ENCODE measurements at places on chromosomes 4 and X. TPM values are rescaled to one million over a fixed set of nuclear protein-coding genes. Genes with fewer than 3 reads are reported as not detected.

DNA sequence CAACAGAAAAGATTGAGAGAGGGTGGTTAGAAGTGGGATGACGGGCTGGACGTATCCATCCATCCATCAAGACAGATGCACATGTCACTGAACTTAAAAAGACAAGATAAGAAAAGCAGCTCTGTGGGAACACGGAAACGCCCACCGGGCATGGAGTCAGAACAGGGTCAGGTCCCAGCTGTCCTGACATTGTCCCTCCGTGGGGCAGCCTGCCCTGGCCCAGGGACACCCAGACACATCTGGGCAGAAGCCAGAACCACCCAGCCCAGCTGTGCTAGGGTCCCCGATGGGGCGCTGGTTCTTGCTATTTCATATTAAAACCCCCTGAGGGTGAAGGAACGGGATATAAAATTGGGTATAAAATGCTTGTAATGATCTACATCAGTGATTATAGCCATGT is 88.5 kb downstream of the PPP2R2C start:
- no peak for DNase-seq

- no peak for DNase-seq
These were observed 7.2 kb downstream of the FAM53A start for GRCh38 chr4:1676605-1677525.

GRCh38 chr4:139890816-139891215 is 225.2 kb downstream of the MGST2 start:
- no peak for DNase-seq

GRCh38 chr4:48467442-48467841 is 15.7 kb upstream of the SLC10A4 start:
- no peak for DNase-seq

DNA sequence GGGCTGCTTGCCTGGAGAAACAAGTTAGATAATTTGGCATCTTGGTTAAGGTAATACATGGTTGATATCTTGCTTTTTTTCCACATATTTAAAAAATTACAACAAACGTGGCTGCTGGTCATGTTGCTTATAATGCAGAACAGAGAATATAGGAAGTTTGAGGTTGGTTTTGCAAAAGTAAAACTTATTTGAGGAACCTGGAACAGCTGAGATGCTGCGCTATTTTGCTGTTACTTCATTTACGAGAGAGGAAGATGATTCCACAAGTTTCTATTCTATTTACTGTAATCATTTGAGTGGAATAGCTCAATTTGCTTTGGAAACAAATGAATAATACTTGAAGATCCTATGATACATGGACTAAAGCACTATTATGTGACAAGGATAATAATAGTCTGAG is 118.9 kb downstream of the TMA16 start:
- DNase-seq, result no peak

GRCh38 chr4:63589796-63590195 is 819.5 kb downstream of the TECRL start:
- no peak for DNase-seq

GRCh38 chrX:7233580-7234406 is 85.8 kb upstream of the PUDP start:
- DNase-seq, result no peak

- no peak for DNase-seq
These were observed 28.6 kb downstream of the STAP1 start for GRCh38 chr4:67587156-67587555.

DNA sequence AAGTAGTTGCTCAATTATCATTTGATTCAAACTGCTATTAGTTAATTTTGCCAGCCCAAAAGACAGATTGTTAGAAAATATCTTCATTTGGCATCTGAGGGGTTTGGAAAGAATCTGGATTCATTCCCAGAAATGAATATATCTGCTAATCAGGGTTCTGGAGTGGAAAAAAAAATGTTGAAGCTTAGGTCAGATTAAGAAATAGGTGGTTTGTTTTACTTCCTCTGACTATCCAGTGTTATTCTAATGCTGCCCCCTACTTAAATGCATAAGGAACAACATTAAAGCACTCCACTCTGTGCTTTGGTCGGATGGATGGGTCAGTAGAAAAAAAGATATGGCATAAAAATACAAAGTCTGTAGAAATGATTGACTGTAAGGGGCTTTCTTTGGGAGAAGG is 89.0 kb downstream of the LUZP4 start:
- no peak for DNase-seq

The SHROOM4 gene
- total RNA-seq, result 8.3 TPM

The SH3RF1 gene
- total RNA-seq, result 8.7 TPM

DNA sequence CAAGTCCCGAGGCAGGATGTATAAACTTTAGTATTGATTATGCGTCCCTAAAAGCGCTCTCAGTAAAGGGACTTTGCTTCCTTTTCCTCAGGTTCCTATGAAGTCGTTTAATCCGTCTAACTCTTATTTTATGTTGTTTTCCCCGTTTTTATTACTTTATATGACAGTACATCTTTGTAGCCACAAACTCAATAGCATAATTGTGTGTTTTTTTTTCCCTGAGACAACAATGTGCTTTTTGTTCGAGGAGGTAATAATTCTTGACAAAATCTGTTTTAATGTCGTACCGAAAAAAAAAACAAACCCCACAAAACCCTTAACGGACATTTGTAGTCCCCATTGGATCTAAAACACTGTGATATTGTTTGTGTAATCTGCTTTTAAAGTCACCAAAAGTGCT is 17.9 kb upstream of the PPP2R3B start:
- no peak for DNase-seq

DNA sequence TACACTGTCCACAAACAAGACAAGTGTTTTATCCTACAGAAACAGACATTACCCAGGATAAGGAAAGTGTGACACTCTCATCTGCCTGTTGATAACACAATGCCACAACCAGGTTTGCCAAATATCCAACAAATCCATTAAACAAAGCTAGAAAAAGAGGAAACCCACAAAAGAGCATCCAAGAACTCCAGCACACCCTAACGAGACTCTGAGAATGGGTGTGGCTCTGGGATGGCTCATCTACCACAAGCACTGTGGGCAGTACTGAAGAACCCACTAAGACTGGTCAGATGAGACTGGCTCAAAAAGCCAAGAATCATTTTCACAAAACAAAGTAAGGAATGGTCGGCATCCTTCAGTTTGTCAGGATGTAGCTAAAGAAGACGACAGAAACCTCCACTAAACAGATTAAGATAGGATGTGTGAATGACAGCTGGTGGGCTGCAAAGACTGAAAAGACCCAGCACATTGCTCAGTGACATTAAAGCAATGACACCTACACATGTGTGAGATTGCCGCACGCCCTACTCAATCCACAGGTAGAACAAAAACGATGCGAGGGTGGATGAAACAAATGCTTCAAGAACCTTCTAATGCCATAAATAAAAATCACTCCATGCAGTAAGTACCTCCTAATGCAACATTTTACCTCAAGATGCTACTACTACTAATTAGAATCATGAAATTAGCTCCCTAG is 14.7 kb downstream of the ATP8A1 start:
- DNase-seq, result no peak

DNA sequence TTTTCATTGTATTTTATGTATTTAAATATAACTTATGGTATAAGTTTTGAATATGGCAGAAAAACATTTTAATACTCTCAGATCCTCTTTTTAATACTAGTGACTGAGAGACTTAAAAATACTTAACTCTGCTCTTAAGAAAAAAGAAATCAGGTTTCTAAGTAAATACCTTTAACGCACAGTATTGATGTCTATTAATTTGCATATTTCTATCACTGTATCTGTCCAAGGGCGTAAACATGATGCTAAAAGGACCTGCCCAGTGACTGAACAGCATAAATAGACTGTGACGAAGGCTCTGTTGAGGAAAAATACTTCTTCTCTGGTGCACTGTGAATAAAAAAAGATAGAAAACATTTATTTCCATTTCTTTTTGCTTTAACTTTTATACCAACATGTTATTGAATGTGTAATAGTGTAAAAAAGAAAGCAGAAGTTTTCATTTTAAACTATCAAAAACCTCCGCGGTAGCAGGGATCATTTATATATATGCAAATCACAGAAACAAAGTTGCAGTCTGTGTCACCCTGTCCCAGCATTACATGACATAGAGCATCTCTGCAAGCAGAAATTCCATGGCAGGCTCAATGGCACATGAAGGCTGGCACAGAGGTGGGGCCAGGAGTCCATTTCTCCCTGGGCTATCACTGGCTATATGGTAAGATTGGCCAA is 75.4 kb downstream of the ZAR1 start:
- DNase-seq, result no peak

The RPL39 gene
- 1,171 TPM for total RNA-seq

The CTAG1A gene
- total RNA-seq, result not detected

DNA sequence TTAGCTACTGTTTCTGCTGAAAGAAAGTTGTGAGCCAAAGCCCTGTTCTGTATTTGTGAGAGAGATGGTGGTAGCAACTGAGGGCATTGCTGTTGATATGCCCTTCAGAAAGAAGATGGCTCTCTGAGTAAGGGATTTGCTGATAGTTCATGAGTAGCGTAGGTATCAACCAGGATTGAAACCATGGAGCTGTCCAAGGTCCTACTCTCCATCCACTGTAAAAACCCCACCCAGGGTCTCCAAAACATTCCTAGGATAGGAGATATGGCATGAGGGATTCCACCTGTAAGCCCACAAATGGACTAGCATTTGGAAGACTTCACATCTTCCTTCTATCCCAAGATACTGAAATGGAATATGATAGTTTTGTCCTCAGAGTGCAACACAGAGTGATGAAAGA is 277.1 kb upstream of the PRKX start:
- no peak for DNase-seq

DNA sequence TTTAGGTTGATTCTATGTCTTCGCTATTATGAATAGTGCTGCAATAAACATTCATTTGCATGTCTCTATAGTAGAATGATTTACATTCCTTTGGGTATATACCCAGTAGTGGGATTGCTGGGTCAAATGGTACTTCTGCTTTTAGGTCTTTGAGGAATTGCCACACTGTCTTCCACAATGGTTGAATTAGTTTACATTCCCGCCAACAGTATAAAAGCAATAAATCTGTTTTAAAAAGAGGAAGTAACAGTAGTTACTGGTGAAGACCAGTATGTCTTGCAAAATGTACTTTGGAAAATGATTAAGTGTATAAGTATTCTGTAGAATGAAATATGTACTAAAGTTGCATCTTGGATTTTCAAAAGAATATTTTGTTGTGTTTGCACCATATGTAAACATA is 77.3 kb downstream of the SHROOM4 start:
- no peak for DNase-seq

- DNase-seq, result peak; percentile 82
These were observed 6.7 kb downstream of the FGFBP2 start for GRCh38 chr4:15956179-15956850.

GRCh38 chrX:53071064-53071463 is 11.1 kb upstream of the TSPYL2 start:
- DNase-seq, result no peak

The MAGEA2B gene
- total RNA-seq, result not detected

The SHISA3 gene
- total RNA-seq, result 6.8 TPM

The OTC gene
- total RNA-seq, result 0.58 TPM

The KLHL4 gene
- 1.2 TPM for total RNA-seq

DNA sequence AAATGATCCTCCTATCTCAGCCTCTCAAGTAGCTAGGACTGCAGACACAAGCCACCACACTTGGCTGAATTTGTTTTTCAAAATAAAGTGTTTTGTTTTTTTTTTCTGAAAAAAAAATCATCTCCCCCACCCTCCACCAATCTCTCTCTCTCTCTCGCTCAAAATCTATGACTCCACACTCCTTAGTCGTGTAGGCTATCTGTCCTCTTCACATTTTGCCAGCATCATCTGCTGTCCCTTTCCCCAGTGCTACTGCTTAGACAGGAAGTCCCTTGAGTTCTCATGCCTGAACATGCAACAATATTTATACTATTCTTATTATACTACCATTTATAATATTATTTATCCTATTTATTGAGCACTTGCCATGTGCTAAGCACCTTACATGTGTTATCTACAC is 80.7 kb upstream of the TMEM164 start:
- DNase-seq, result no peak

The PAGE2 gene
- total RNA-seq, result not detected

DNA sequence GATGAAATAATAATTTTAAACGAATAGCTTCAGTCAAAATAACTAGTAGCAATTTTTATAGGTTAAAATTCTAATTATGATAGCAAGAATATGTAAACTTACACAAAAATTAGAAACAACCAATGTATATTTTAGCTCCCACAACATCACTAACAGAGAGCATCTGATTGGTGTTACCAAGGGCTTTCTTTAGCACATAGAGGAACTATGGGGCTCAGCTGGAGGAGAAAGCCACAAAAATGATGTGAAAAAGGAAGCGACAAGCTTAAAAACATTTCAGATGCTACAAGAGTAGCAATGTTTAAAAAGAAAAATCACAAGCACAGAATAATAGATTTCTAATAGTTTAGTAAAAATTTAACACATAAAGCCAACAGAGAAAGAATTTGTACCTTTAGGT is 56.3 kb downstream of the ATP8A1 start:
- DNase-seq, result no peak

DNA sequence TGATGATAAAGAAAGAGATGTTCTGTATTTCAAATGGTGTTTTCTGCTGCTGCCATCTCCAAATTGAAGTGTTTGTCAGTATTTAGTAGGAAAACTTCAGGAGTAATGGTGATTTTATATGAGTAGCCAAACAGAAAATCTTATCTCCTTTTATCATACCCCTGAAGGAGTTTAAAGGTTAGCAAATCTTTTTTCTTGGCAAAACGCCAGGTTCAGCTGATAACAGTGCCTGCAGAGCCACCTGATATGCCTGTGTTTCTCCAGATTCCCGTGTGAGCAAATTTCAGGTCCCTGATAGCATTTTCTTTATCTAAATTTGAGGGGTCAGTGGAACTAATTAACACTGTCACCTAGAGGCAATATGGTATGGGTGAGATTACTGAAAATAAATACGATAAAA is 65.8 kb upstream of the ETNPPL start:
- DNase-seq, result no peak

GRCh38 chr4:115187136-115187535 is 73.7 kb upstream of the NDST4 start:
- no peak for DNase-seq

GRCh38 chr4:147425019-147425418 is 55.9 kb upstream of the EDNRA start:
- DNase-seq, result no peak

The CLDN34 gene
- not detected for total RNA-seq

The TEX11 gene
- total RNA-seq, result not detected

DNA sequence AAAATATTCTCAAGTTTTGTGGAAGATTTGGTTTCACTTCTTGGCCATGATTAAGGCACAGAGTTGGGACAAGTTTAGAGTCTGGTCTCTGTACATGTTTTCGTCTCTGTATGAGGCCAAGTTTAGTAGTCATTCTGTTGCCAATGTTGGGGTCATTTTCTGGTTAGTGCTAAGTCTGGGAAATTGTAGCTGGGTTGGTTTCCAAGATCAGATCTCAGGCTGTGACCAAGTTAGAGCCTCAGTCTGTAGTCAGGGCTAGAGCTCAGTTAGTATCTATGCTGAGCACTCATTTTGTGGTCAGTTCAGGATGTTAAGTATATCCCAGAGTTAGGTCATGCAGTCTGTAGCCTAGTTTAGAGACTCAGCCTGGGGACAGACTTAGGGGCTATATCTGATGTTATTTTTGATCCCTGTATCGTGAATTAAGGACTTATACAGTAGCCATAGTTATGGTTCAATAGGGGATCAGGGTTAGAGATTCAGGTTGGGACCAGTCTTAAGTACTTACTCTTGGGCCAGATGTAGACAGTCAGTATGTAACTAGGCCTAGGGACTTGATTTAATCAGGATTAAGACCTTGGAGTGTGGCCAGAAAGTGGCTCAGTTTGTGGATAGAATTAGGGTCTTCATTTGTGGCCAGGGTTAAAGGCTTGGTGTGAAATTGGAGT is 6.6 kb upstream of the ENOX2 start:
- DNase-seq, result no peak

- DNase-seq, result no peak
These were observed 128.5 kb upstream of the DIPK2B start for GRCh38 chrX:45329217-45329616.

- no peak for DNase-seq
These were observed 146.9 kb upstream of the FGF13 start for GRCh38 chrX:138858438-138858837.
